Naive thymus-derived CD4-positive, alpha-beta T cell (primary cell): ENCODE measurements at places on chromosomes 5 and 9.
A peak's percentile ranks its signal among the peaks of the same experiment; 100 is the strongest.

GRCh38 chr5:2699686-2700085 lies 51.8 kb downstream of the IRX2 start:
- DNase-seq, result no peak

GRCh38 chr5:84285641-84286637 lies 98.7 kb downstream of the EDIL3 start:
- DNase-seq, result no peak

GRCh38 chr9:4946937-4947336 lies 38.1 kb upstream of the JAK2 start:
- DNase-seq, result no peak

GRCh38 chr9:14532456-14533115 lies 160.6 kb downstream of the ZDHHC21 start:
- no peak for DNase-seq

- peak; percentile 27 for DNase-seq
Observed at GRCh38 chr5:151577566-151577965, 13.6 kb downstream of the FAT2 start.

DNA sequence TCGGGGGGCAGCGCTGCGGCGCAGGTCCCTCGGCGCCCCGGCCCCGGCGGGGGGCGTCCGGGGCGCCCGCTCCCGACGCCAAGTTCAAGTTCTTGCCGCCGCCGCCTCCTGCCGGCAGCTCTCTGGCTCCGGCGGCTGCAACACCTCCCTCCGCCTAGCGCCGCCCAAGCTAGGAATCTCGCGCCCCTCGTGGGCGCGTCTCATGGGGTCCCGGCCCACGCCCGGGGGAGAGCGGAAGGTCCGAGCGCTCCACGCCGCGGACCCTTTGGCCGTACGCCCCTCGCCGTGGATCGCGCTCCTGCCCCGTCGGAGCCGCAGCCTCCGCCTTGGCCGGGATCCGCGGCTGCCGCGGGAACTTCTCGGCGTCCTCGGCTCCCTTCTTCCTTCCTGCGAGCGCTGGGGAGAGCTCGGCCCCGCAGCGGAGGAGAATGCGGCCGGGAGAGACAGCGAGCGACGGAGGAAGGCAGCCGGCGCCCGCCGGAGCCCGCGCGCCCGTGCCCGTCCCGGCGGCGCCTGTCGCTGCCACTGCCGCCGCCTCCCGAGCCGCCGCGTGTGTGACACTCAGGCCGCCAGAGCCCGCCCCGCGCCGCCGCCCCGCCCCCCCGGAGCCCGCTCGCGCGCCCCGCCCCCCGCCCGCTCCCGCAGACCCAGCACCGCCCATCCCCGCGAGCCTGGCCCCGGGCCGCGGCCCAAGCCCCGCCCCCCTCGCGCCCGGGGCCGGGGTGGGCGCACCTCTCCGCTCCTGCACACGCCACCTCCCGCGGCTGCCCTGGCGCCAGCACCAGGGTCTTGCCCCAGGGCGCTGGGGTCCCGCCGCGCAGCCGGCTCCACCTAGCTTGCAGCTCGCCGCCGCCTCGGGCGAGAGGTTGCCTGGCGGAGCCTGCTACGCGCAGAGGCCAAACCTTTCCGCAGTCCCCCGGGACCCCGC lies at the start of gene SHB:
Gene SHB (minus strand): TSS at position 527 of the 928 bp plus-strand sequence. CDS start 582 bp downstream, outside the sequence.
- peak; percentile 54 for DNase-seq

GRCh38 chr9:130981756-130982137 lies 27.2 kb upstream of the LAMC3 start:
- DNase-seq, result no peak

GRCh38 chr9:98109052-98109451 lies 10.0 kb downstream of the TRIM14 start:
- no peak for DNase-seq

- DNase-seq, result no peak
Observed at GRCh38 chr9:105833271-105833975, 139.1 kb downstream of the TMEM38B start.

GRCh38 chr5:41747708-41748107 lies 122.5 kb downstream of the OXCT1 start:
- DNase-seq, result no peak

- no peak for DNase-seq
Observed at GRCh38 chr5:127766676-127767335, 63.6 kb downstream of the CCDC192 start.

- DNase-seq, result no peak
Observed at GRCh38 chr5:14210729-14211128, 67.6 kb downstream of the TRIO start.

DNA sequence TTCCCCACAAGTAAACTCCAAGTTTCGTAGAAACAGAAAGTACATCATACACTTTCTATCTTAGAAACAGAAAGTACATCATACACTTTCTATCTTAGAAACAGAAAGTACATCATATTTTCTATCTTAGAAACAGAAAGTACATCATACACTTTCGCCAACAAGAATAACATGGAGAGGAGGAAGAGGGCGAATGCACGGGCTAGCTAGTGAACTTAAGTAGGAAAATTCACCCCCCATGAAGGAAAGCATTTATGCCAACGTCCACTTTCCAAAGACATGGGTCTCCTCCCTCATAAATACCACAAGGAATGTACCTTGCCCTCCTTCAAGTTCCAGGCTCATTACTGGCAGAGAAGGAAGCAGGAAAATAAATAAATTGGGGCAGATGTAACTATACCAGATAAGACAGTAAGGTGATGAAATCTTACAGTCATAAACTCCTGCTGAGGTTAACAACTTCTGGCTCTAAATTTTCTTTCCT lies 64.7 kb downstream of the FRMD3 start:
- DNase-seq, result no peak

- DNase-seq, result no peak
Observed at GRCh38 chr5:124080256-124080655, 568.3 kb downstream of the CSNK1G3 start.

- peak; percentile 67 for DNase-seq
Observed at GRCh38 chr5:180810959-180811622, 8.5 kb upstream of the MGAT1 start.

- DNase-seq, result no peak
Observed at GRCh38 chr9:113963017-113963620, 87.0 kb downstream of the ZNF618 start.

- no peak for DNase-seq
Observed at GRCh38 chr5:116517488-116517887, 57.1 kb downstream of the SEMA6A start.

GRCh38 chr9:37977851-37978480 lies 74.0 kb upstream of the SLC25A51 start:
- no peak for DNase-seq

DNA sequence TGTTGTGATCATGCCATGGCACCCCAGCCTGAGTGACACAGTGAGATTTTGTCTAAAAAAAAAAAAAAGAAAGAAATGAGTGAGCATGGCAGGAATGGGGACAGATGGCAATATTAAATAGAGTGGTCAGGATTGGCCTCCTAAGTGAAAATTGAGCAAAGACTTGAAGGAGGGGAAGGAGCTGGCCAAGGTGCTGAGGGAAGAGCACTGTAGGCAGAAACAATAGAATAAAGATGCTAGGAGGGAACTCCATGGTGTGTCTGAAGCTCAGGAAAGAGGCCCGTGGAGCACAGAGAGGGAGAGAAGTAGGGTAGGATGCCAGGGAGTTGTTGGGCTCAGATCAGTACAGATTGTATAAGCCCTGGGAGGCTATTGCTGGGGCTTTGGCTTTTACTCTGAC lies 64.4 kb upstream of the PCAT7 start:
- DNase-seq, result no peak

DNA sequence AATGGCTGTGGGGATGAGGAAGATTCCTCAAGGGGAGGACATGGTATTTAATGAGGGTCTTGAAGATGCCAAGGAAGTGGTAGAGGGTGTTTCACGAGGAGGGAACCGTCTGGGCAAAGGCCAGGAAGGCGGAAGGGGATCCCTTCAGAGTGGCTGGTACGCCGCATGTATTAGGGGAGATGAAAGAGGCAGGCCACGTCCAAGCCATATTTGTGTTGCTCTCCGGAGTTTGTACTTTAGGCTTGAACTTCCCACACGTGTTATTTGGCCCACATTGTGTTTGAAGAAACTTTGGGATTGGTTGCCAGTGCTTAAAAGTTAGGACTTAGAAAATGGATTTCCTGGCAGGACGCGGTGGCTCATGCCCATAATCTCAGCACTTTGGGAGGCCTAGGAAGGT lies 1.2 kb downstream of the FXN start:
- DNase-seq, result no peak

DNA sequence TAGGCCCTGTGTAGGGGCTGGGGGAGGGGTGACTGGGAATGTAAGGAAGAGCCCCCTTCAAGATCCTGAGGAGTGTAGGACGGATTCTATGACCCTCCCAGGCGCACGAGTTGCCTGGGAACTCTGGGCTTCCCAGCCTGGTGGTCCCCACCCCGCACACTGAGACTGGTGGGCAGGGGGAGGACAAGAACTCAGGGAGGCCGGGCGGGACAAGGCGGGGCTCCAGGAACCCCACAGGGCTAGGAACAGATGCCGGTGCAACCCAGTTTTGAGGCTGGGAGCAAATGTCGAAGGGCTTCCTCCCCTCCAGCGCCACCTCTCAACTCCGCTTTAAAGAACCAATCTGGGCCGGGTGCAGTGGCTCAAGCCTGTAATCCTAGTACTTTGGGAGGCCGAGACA lies 1.3 kb upstream of the VDAC1 start:
- no peak for DNase-seq

DNA sequence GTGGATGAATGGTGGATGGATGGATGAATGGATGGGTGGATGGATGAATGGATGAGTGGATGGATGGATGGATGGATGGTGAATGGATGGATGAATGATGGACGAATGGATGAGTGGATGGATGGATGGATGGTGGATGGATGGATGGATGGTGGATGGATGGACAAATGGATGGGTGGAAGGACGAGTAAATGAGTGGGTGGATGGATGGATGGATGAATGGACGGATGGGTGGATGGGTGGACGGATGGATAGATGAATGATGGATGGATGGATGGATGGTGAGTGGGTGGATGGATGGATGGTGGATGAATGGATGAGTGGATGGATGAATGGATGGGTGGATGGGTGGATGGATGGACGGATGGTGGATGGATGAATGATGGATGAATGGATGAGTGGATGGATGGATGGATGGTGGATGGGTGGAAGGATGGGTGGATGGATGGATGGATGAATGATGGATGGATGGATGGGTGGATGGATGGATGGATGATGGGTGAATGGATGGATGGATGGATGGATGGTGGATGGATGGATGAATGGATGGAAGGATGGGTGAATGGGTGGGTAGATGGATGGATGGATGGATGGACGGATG lies 58.6 kb downstream of the VAV2 start:
- DNase-seq, result no peak

DNA sequence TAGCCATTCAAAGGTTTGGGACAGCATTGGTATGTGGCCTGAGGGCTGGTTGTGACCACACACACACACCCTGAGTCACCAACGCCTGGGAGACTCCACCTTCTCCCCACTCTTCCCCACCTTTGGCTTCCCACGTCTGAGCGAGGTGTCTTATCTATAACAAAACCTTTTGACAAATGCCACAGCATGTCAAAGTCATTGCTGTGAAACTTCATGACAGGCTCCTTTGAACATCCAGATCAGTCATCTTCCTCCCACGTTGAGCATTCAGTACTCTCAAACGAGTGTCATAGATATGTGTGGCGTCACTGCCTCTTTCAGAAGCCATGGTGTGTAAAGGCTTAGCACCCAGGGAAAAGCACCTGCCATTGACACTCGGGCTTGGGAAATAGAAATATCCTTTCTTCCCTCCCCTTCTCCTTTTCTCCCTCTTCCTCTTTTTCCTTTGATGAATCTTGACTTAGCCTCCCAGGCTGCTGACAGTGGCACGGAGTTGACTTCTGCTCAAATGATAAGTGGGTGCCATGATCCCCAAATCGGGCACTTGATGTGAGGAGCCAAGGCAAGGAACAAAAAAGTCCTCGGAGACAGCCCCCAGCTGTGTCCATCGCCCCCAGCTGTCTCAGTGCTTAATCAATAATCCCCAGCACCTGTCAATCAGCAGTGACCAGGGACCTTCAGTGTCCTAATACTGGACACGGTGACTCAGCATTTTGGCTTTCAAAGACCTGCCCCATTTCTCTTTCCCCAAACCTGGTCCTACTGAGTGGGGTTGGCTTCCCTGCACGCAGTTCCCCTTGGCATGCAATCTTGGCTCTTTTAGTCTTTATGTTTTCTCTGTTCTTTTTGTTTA lies 114.8 kb downstream of the FGF18 start:
- DNase-seq, result no peak

GRCh38 chr5:148860599-148860998 lies 34.2 kb downstream of the ADRB2 start:
- DNase-seq, result no peak

- no peak for DNase-seq
Observed at GRCh38 chr5:21680641-21681040, 1172.5 kb downstream of the CDH12 start.

DNA sequence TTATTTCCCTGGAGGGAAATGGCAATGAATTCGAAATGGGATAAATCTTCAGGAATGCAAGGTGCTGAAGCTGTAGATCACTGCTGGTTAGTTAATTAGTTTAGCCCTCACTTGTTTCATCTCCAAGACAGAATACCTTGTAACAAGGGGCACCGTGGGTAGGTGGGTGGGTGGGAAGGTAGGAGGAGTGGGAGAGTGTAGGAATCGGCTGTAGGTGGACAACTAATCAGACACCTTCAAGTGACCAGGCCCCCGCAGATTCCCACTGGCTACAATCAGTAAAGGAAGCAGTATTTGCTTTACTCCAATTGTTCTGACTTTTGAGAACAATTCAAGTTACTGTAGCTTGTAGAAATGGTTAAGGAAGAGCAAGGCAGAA lies 293.7 kb downstream of the TLE1 start:
- DNase-seq, result no peak

DNA sequence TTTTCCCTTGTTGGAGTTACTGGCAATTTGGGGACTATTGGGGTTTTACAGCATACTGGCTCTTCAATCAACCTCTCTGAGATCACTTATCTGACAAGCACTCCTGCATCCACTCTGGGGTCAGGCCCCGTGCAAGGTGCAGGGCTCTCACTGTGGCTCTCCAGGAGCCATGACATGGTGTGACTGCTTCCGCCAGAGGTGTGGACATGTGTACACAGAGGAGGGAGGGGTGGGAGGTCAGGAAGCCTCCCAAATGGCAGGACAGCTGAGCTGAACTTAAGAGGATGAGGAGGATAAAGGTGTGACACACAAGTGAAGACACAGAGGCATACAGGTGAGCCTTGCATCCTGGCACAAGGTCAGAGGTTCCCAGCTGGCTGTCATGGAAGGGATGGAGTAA lies 24.3 kb downstream of the SHB start:
- no peak for DNase-seq

DNA sequence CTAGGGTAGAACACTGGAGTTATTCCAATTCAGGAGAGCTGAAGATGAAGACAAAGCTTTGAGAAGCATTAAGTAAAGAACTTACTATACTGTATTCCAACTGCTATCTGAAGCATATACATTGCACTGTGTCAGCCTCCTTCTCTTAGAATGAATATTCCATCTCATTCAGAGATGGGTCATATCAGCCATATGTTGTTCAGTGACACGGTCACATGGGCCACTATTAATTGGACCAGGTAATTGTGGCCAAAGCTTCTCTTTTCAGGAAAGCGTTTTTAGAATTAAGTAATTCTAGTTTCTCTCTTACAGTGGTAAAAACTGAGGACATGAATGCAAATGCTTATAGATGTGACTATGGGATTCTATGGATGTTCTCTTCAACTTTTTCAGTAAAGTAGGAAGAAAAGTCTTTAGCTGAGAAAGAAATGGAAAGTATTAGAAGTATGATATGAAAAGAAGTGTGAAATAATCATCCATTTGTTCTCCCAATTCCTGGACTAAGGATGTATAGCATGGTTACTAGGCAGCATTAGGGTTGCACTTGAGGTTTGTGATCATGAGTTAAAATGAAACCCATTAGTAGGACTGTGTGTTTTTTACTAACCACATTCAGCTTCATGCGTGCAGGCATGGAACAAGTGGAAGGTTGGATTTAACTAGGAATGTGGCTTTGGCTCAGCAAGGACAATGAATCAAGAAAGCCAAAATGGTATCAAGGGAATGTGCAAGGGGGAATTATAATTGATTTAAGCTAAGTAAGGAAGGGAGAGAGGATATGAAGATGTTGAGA lies 40.9 kb downstream of the CETN3 start:
- DNase-seq, result no peak
